ENCODE measurements at places on chromosomes 6 and 20. TPM values are rescaled to one million over a fixed set of nuclear protein-coding genes. Genes with fewer than 3 reads are reported as not detected.

- no peak for DNase-seq
These were observed 1233.0 kb upstream of the EYS start for GRCh38 chr6:66940003-66940402.

DNA sequence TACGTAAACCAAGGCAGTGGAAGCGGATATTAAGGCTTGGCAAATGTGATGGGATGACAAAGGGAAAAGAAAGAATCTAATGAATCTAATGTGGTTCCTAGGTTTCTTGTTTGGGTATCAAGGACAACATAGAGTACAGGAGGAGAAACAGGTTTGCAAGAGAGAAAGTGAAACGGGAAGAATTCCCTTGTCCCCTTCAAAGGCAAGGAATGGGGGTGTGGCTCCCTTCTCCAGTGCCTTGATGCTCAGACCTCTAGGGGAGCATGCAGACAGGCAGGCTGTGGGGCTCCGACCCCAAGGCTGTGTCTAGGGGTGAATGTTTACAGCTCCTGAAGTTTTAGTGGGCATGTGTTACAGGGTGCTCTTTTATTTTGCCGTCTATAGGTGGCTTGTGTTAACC is 317.5 kb upstream of the HSF2 start:
- no peak for DNase-seq

DNA sequence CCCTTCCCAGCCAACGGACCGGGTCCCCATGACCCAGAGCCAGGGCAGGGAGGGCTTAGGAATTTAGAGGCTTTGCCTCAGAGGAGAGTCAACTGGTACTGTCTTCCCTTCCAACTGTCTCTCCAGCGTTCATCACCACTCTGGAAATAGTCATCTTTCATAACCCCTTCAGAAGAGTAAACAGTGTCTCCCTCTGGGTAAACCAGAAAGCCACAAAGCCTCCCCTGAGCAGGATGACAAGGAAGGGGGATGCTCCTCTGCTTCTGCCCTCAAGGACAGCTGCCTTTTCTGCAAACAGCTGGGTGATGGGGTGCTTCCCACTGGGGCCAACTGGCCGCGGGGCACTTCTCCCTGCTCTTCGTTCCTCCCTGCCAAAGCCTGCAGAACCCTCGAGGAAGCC is 90.1 kb downstream of the PSMG4 start:
- DNase-seq, result no peak

- no peak for DNase-seq
These were observed 110.3 kb upstream of the CEP85L start for GRCh38 chr6:118761645-118762044.

GRCh38 chr6:35698858-35699257 is 10.1 kb upstream of the FKBP5 start:
- DNase-seq, result no peak

DNA sequence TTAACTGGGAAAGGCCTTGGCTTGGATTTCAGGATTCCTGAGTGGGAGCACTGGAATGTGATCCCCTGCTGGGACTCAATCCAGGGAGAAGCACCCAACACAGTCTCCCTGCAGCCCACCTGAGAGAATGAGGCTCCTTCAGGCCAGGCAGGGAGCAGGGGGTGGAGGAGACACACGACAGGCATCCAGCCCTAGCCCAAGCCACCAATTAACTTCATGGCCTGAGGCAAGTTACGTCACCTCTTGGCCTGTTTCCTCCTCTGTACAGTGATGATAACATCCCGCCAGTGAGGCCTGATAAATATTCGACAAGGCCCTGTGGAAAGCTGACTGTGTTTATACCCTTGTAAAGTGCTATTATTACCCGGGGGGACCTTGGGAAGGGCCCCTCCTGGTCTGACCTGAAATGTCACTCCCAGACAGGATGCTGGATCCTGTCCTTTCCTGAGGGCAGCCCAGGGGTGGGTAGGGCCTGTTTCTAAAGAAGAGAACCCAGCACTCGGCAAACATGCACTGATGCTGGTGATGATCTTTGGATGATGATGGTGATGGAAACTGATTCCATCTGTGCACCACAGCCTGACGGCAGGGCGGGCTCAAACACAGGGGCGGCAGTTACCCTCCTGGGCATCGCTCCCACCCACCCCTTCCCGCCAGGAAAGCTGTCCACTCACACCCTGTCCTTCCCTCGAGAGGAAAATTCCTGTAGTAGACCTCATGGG is 12.4 kb downstream of the FRS3 start:
- no peak for DNase-seq

DNA sequence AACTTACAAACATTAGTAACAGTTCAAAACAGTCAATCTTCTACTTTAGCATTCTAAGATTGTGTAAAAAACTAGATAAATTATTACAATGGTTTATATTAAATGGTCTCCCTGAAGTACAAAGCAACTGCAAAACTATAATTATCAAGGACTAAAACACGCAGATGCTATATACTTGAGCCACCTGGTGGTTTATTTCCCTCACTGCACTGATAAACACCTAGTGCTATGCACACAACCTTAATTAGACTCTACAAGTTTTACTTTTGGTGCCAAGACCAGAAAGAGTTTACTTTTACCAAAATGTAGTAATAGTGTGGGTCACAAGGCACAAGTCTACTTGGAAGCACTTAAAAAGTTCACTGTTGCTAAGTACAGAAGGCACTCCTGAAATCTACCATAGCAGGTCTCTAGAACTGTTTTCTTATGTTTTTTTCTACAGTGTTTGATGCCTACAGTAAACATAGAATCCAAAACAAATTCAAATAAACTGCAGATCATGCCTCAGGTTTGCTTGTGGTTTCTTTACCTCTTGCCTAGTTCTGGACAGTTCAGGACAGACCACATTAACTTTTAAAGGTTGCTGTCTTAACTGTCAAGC is 49.2 kb downstream of the GMDS start:
- DNase-seq, result peak; percentile 80

DNA sequence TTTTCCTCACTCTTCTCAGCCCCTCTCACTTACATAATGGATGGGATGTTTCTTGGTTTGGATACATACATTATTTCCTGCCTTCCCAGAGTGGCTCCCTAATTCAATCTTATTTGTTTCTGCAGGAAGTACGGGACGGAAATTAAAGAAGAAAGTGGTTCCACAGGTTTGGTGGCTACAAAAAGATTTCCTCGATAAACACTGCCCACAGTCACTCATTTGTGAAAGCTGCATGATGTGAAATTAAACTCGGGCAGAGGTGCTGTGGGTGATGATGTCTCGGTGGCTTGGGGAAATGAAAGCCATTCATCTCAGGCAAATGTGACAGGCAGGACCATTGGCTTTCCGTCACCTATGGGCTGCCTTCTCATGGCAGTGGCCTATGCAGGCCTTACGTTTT is 119.5 kb upstream of the KCNG1 start:
- DNase-seq, result no peak

DNA sequence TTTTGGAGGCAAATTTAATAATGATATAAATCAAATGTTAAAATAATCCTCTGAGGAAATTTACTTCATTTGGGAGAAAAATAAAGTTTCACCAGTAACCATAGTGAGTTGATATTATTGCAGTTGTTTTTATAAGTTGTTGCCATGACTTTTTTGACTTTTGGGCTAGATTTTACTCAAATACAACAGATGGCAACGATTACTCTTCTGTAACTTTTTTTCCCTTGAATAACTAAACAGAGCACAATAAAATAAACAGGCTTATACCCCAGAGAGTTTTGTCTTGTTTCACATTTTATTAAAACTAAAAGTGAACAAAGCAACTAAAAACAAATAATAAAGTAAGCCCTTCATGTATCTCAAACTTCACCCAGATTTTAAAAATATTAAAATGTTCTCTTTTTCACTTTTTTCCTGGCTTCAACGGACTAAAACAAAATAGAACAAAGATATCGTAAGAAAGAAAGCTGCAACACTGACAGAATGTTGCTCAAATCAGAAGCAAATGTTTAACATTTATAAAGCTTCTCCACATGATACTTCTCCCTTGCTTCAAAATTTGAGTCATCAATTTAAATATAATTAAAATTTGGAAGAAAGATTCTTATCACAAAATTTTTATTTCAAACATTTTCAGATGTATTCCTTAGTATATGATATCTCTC is 42.5 kb upstream of the BMP5 start:
- DNase-seq, result no peak

GRCh38 chr20:35497780-35498189 is 31.7 kb downstream of the C20orf173 start:
- DNase-seq, result no peak

- DNase-seq, result no peak
These were observed 503.9 kb downstream of the CD83 start for GRCh38 chr6:14621518-14621917.

DNA sequence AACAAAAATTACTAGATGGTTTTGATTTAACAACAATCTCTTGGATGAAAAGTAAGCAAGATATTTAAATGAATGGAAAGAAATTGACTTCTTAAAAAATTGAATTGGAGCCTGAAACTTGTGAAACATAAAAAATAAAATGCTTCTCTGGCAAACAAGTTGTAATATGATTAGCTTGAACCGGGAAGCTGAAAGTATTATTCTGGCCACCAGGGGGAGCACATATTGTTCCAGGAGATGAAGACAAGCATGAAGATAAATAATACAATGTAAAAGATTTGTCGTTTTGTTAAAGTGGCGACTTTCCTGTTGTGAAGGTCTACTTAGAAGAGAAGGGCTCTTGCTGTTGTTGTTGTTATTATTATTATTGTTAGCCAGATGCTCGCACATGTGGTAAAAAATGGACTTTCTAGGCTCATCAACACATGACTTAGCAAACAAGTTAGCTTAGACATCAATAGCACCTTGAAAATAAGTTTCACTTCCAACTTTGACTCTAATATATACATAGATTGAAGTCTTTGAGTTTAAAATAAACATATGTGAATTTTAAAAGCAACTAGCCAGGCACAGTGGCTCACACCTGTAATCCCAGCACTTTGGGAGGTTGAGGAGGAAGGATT is 14.2 kb downstream of the PAX1 start:
- peak; percentile 82 for DNase-seq

DNA sequence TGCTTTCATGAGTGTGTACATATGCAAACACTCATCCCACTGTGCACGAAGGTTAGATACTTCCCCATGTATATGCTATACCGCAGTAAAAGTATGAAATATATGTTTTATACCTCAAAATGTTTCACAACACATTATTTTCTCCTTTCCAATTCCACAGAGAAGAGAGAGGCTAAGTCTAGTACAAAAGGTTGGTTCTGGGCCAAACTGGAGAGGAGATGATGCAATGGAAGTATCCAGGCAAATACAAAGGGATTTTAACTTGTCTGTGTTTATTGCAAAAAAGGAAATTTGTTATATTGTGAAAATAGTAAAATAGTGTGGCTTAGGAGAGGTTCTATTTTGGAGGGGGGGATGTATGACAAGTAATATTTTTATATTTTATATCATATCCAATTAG is 112.6 kb downstream of the PLCB1 start:
- no peak for DNase-seq

- no peak for DNase-seq
These were observed 108.5 kb upstream of the NHSL1 start for GRCh38 chr6:138607478-138608433.

- DNase-seq, result no peak
These were observed 265.0 kb downstream of the CDC5L start for GRCh38 chr6:44652547-44652946.

- no peak for DNase-seq
These were observed 10.8 kb upstream of the OR2B2 start for GRCh38 chr6:27922949-27923348.

DNA sequence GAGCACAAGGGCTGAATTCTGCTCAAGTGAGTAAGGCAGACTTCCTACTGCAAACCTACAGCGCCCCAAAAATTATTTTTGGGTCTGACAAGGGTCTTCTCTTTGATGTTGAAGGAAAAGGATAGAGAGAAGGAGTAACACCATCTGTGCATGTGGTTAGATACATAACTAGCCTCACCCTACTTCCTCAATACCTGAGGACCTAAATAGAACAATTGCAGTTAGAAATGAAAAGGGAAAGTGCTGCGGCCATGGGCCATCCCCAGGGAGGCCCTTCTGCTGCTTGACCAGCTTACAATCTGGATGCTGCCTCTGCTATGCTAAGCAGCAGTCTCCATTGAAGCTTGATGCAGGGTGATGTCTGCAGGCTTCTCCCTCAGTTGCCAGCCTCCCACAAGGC is 63.2 kb upstream of the ARMH2 start:
- DNase-seq, result no peak

DNA sequence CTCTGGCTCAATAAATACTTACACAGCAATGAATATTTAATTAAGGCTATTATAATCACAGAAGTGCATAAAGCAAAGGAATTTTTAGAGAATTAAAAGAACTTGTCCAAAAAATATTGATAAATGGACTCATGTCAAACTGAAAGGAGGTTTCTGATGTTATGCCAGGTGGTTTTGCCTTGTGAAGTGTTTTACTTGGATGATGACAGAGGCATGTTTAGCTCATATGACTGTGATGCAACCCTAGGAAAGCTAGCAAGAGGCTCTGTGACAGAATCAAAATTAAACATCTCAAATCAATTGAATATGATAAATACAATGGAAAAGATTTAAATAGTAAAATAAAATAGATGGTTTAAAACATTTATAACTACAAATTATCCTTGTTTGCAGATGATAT is 137.3 kb downstream of the TMEM200A start:
- DNase-seq, result no peak

GRCh38 chr6:70130865-70131264 is 172.0 kb downstream of the COL9A1 start:
- no peak for DNase-seq

- DNase-seq, result peak; percentile 87
These were observed 92.2 kb downstream of the CEP57L1 start for GRCh38 chr6:109187399-109188114.

DNA sequence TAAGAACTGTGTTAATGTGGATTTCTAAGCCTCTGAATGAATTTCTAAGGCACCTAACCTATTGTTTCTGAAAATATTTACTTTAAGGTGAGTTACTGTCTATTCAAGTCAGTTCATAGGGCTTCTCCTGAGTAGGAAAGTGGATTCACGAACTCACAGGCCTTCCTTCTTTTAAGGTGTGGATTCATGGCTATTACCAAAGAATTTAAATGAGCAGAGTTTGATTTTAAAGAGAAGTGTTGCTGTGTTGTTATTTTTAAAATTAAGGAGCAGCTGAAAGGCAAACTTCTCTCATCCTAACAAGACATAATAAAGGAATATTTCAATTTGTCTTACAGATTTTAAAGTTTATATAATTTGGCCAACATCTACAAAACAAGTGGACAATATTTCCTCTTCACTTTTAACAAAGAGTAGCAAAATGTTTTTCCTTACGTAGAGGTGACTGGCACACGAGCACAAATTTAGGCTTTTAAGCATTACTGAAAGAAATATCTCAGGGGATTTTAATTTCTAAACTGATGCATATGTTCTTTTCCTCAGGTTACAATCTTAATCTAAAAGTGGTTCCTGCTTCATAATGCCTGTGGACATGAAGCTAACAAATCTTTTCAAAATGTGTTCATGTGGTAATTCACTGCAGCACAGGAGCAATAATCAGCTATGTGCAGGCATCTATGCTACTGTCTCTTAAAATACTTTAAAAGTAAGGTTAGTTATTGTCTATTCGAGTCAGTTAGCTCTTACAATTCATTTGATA is 602 bp upstream of the TSPYL4 start:
- DNase-seq, result no peak

Gene CRISP2
- total RNA-seq, result not detected

Gene CALHM4
- not detected for total RNA-seq

Gene HIVEP1
- total RNA-seq, result 55.3 TPM

Gene OLIG3
- total RNA-seq, result not detected

Gene CDS2
- 34.7 TPM for total RNA-seq

Gene ID1
- 2.7 TPM for total RNA-seq

Gene UBE2J1
- total RNA-seq, result 31.6 TPM

Gene C6orf52
- 3.0 TPM for total RNA-seq

Gene RHAG
- total RNA-seq, result not detected

Gene OTOR
- not detected for total RNA-seq

Gene TRIM31
- 0.09 TPM for total RNA-seq

Gene OCSTAMP
- 0.40 TPM for total RNA-seq

Gene SOX18
- 0.84 TPM for total RNA-seq

Gene LY6G6C
- total RNA-seq, result not detected

Gene FAM83C
- not detected for total RNA-seq

Measured in activated CD4-positive, alpha-beta T cell treated with anti-CD3 and anti-CD28 coated beads, Interleukin-2, amount 10 ng/mL, durations not matched to agents 24 days and 14 days (primary cell).